ENCODE measurements at places on chromosomes 5 and 9. TPM values are rescaled to one million over a fixed set of nuclear protein-coding genes. Genes with fewer than 3 reads are reported as not detected.

GRCh38 chr9:114906922-114907571, 23.3 kb downstream of the TNFSF8 start:
- no peak for DNase-seq

DNA sequence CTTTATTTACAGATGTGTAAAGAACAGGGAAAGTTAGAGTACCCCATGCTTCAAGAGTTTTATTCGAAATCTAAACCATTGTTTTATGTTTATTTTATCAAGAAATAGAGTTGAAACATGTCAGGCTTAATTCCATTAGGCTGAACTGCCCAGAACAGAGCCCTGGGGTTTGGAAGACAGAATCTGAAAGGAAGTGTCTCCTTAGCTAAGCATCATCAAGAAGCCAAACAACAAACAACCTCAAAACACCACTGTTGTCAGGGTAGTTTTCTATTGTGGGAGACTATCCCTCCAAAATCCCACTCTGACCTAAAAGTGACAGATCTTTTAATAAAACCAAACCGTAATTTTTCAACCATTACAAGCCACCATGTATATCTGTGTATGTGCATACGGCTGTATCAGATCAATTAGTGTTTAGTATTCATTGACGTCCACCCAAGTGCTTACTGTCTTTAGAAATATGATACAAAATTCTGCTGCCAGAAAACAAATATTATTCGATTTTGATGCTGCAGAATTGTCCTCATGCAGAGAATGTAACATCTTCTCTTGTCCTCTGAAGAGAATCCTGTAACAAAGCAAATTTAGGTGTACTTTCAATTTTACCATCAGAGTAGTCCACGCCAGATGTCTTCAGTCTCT, 271.9 kb upstream of the TMEM161B start:
- no peak for DNase-seq

DNA sequence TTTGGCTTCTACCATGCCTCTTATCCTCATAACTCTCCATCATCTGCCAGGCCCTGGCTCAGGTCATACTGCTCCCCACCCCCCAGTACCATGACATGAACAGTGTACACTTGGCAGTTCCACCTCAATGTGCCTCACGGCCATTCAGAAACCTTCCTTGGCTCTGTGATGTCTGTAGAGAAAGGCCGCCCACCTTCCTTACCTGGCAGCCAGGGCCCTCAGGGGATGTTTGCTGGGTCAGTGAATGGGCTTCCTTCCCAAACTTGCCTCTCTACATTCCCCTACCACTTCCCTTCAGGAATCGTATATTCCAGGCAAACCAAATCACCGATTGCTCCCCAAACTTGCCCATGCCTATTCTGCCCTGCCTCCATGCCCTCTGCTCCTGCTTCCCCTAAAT, 101.1 kb downstream of the PSD2 start:
- DNase-seq = no peak

The C5orf63 gene
- polyA plus RNA-seq = 22.3 TPM
